Stimulated activated CD4-positive, alpha-beta T cell treated with anti-CD3 and anti-CD28 coated beads, Interleukin-4, amount 100 ng/mL, for 4 hours (primary cell): ENCODE measurements at places on chromosomes 1 and 21.

- peak; percentile 82 for DNase-seq
Observed at GRCh38 chr1:40668769-40669525, 3.5 kb upstream of the RIMS3 start.

- DNase-seq = no peak
Observed at GRCh38 chr1:245566952-245567351, 412.2 kb downstream of the KIF26B start.

GRCh38 chr21:29258626-29259338 lies 39.9 kb upstream of the BACH1 start:
- no peak for DNase-seq

GRCh38 chr1:246329900-246330299 lies 177.2 kb downstream of the SMYD3 start:
- DNase-seq = no peak

- no peak for DNase-seq
Observed at GRCh38 chr1:95013950-95014574, 58.7 kb downstream of the ALG14 start.

DNA sequence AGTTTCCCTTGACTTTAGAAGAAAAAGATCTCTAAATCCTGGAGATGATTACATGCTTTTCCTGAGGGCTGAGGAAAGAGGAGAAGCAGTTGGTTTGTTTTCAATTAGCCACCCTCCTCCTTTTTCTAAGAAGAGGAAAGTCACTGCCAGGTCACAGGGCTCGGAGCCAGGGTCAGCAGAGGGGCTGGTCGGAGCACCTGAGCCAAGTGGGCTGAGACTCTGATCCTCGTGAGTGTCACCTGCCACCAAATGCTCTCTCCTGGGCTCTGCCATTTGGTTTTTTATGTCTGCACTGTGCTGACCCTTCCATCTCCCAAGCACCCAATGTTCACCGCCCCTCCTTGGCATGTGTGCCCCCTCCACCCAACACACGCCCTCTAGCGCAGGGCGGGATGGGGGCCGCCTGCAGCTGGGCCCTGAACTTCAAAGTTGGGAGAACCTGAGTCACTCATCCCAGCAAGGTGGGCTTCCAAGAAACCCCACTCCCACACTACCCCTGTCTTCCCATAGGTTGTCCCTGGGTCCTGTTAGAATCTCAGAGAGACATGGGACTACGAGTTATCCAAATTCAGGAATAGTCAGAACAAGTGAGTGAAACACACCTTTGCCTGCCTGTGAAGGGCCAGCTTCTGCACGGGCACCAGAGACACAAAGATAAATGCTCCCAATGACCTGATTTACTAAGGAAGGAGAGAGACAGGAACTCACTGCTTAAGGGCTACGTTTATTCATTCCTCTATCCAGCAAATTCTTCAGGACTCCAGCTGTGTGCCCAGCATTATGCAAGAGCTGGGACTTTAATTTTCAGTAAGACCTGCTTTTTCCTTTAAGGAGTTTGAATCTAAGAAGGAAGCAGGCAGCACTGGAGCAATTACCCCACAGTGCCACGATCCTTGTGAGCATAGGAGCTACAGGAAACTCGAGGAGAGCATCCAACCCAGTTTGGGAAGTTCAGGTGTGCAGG lies 127.5 kb downstream of the RHOU start:
- no peak for DNase-seq

DNA sequence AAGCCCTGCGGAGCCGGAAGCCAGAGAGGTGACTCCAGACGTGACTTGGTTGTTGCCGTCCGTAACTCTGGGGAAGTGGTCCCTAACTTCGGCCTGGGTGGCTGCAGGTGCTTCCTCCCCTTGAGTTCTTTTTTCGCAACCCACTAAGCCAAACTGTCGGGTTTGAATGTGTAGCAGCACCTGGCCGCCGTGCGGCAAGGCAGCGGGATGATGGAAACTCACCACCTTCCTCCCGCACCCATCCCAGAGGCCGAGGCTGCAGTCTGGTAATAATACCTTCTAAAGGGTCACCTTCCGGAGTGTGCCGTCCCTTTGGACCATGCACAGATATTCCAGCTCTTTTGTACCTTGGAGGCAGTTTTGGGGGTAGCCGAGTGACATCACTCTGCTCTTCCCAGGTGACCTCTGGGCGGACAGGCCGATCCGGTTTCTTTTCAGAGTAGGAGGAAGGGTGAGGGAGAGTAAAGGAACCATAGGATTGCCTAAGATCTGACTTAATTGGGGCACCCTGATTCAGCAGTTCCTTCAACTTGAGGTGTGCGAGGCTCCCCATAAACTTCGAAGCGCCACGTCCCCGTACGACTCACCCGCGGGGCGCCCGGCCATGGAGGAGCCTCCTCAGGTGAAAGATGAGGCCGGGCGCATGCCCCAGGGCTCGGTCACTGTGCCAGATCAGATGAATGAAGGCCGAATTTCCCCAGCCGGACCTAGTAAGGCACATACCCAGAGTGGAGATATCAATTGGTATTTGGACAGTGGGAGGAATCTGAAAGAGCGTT lies 1.0 kb downstream of the KCNK1 start:
- DNase-seq = no peak

- DNase-seq = no peak
Observed at GRCh38 chr1:200165493-200166220, 138.1 kb downstream of the NR5A2 start.

DNA sequence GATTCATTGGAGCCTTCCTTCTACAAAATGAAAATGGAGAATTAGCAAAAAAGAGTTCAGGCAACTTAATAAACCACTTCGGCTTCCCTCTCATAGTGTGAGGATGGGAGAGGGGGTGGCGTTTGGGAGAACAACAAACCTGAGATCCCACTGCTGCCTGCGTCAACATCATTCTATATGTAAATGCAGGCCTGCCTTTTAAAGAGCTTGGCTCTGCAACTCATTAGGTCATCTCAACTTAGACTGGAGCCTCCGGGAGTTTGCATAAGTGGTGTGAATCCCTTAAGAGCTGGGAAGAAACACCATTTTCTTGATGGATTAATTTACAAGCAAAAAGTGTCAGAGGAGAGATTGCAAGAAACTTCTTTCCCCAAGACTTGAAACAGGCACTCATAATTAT lies 127.6 kb upstream of the DAB1 start:
- no peak for DNase-seq

GRCh38 chr1:65625528-65625927 lies 167.2 kb upstream of the PDE4B start:
- DNase-seq = no peak

- no peak for DNase-seq
Observed at GRCh38 chr1:36476945-36477344, 5.8 kb downstream of the CSF3R start.

DNA sequence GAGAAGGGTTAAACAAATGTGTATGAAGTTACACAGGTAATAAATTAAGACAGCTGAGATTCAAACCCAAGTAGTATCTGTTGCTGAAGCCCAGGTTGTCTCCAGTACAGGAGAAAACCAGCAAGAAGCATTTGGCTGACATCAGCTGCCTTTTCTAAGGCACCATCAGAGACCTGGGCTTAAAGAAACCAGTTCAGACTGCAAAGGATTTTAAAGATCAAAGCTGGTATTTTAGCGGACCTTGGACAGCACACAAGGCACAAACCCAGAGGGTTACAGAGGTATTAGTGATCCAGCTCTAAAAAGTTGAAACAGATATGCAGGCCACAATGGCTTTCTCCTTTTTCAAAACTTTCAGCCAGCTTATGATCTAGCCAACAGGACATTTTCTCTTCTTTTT lies 23.4 kb downstream of the BEND5 start:
- DNase-seq = no peak

- no peak for DNase-seq
Observed at GRCh38 chr1:112504001-112504660, 4.6 kb upstream of the WNT2B start.

DNA sequence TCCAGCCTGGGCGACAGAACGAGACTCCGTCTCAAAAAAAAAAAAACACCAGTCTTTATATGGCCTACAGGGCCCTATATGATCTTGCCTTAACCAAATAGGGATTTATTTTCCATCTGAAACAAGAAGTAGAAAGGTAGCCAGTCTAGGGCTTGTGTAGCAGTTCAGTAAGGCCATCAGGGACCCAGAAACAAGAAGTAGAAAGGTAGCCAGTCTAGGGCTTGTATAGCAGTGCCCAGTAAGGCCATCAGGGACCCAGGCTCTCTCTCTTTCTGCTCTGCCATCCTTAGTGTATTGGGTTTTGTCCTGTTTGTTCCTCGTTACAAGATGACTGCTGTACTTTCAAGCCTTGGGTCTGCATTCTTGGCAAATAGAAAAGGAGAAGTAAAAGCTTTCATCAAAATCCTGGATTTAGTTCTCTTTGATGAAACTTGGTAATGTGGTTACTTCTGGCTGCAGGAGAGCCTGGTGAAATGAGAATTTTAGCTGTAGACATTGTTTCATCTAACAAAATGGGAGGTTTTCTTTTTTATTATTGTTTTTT lies 46.1 kb downstream of the PKN2 start:
- DNase-seq = no peak

DNA sequence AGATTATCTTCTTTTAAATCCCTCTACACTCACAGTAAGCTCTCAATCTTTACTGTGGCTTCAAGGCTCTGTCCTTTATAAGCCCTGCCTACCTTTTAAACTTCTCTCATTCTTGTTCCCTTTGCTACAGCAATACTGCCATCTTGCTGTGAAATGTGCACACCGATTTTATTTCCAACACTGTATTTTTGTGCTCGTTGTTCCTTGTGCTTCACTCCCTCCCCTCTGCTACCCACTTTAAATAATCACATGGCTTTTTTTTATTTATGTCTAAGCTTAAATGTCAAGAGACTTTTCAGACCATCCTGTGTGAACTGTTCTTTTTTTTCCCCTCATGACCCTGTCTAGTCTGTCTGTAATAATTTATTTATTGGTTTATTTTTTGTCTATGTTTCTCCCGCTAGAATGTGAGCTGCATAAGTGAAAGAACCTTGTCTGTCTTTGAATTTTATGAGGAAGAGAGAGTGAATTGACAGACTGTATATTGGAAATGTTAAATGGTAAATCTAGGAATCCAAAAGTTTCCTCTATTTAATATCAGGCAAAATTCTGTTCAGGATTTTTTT lies 45.7 kb downstream of the ABCD3 start:
- no peak for DNase-seq

GRCh38 chr1:53148123-53148522 lies 5.7 kb upstream of the SLC1A7 start:
- no peak for DNase-seq

GRCh38 chr1:233386336-233386735 lies 58.8 kb downstream of the MAP3K21 start:
- DNase-seq = no peak

- DNase-seq = no peak
Observed at GRCh38 chr1:100982793-100983192, 42.8 kb downstream of the DPH5 start.

DNA sequence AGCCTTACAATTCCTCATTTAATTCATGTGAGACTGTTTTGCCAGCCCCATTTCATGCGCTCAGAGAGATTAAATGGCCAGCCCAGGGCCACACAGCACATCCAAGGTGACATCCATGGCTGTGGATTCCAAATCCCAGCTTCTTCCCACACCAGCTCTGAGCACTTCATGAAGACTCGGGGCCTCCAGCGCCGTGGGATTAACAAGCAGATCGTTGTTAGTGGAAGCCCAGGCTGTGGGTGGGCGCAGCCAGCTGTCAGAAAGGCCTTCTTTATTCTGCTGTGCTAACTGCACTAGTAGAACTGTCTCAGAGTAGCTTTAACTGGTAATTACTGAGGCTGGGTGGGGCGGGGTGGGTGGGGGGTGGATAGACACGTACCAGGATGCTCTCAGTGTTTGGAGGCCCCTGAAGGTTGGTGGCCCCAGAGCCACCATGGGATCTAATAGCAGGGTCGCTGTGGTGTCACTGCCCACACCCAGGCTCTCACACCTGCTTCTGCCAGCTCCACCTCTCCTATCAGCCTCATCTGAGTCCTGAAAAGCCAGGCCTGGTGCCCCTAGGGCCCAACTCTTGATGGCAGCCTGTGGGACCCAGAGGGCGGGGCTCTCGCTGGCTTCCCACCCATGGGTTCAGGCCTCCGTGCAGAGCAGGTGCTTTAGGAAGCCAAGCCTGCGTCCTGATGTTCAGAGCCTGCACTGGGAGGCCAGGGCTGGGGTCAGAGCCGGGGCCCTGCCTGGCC lies 3.4 kb downstream of the BMP8A start:
- DNase-seq = no peak
